Forelimb muscle (tissue), 1 donor: ENCODE measurements at places on chromosomes 16 and 17.
A peak's percentile ranks its signal among the peaks of the same experiment; 100 is the strongest.

DNA sequence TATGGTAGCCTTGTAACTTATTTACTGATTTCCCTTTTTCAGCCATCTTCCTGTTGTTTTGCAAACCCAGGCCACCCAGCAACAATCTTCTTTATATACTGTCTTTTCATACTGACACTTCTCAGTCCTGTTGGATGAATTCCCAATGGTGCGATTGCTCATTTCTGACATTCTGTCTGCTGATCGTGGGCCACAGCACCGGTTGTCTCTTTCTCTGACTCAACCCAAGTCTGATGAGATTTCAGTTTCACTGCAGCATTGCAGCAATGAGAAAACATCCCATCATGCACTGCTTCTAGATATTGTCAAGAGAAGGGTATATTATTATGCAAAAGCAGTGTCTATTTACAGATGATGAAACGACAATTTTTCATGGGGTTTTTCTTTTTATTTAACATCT is 349.2 kb upstream of the HSBP1 start:
- no peak for DNase-seq

DNA sequence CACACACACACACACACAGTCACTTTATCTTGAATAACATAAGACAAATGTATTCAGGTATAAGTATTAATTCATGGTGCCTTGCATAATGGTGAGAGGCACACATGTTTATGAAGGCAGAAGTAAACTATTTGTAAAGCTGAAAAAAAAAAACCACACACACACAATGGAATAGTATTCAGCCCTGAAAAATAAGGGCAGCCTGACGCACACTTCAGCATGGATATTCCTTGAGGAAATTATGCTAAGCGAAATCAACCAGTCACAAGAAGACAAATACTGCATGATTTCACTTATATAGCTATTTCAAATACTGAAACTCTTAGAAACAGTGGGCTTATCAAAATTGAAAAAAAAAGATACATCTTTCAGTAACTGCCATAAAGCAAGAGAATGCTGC is 200.2 kb upstream of the RBFOX1 start:
- no peak for DNase-seq

- DNase-seq, result no peak
Measured at GRCh38 chr17:59491353-59492090, 73.9 kb upstream of the DHX40 start.

- no peak for DNase-seq
Measured at GRCh38 chr17:42113293-42114069, 967 bp upstream of the DHX58 start.

- no peak for DNase-seq
Measured at GRCh38 chr17:32350666-32351418, 885 bp downstream of the ZNF207 start.

DNA sequence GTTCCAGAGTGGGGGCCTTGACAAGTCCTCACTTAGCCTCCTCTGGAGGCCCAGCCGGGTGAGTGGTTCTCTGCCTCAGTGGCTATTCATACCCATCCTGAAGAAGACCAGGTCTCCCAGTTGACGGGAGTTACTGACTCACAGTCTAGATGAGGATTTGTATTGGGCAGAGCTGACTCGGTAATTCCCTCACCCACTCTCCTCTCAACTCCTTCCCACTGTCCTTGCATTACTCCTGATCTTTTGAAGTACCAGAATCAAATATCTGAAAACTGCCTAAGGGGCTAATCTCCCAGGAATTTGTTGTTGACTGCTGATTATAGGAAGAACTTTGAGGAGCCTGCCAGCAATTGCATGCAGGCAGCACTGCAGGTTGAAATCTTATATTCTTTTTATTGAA is 14.2 kb downstream of the SAP30BP start:
- no peak for DNase-seq

- DNase-seq, result no peak
Measured at GRCh38 chr16:24839347-24839972, 6.3 kb upstream of the SLC5A11 start.

GRCh38 chr17:77042476-77043231 is 98.1 kb upstream of the SEC14L1 start:
- no peak for DNase-seq

DNA sequence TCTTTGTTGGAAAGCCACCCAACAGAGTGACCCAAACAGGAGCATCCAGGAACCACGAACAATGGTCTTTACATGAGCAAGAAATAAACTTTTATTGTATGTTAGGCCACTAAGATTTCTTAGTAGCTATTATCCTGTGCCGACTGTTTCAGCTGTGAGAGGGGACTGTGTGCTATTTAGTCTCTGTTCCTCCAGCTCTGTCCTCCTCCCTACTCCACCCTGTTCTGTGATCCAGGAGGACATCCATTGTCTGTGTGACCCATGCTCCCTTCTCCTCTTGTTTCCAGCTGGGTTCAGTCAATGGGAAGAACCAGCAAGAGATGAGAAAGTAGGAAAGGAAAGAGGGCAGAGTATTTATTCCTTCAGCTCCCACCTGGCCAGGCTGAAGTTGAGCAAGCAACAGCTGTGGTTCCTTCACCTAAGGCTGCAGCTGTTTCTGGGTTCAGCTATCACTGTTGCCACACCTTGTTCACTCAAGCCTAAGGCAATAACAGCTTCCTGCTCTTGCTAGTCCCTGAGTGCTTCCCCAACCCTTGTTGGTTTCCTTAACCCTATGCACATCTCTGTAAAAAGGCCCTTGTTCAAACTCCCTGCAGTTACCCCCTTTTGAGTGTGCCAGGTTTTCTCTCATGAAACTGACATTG is 14.9 kb upstream of the B4GALNT2 start:
- DNase-seq, result no peak

- DNase-seq, result no peak
Measured at GRCh38 chr16:30923554-30924075, at the start of gene FBXL19. FBXL19 (plus strand) TSS chr16:30923572; CDS start chr16:30925755, 2,183 bp downstream.

GRCh38 chr16:47236716-47237115 is 93.0 kb upstream of the NETO2 start:
- no peak for DNase-seq

DNA sequence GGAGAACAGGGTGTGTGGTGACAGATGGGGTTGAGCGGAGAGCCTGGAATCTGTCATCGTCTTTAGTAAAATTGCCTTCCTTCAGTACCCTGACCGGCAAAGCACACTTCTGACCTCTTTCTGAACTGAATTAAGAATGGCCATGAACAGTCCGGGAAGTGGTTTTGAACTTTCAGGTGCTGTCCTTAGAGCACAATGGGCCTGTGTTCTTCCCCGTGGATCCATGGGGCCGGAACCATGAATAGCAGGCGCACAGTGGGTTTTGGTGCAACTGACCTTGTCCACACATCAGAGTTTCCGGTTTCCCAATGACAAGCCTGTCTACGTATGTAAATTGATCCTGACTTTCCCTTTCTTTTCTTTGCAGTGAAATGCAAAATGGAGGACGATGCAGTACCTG is 28.5 kb downstream of the GPRC5B start:
- no peak for DNase-seq

DNA sequence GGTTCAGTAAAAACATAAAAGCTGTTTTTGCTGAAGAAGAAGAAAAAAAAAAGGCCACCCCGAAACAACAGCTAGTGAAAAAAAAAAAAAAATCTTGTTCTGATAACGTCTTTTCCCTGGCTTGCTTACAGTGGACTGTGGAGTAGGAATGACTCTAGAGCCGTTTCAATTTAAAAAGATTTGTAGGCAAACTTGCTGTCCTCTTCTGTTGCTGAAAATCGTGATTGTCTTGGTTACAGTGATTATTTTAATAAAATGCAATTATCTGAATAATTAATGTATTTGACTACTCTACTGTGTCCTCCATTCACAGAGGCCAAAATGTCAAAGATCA is 190.6 kb upstream of the TBX2 start:
- DNase-seq, result no peak

DNA sequence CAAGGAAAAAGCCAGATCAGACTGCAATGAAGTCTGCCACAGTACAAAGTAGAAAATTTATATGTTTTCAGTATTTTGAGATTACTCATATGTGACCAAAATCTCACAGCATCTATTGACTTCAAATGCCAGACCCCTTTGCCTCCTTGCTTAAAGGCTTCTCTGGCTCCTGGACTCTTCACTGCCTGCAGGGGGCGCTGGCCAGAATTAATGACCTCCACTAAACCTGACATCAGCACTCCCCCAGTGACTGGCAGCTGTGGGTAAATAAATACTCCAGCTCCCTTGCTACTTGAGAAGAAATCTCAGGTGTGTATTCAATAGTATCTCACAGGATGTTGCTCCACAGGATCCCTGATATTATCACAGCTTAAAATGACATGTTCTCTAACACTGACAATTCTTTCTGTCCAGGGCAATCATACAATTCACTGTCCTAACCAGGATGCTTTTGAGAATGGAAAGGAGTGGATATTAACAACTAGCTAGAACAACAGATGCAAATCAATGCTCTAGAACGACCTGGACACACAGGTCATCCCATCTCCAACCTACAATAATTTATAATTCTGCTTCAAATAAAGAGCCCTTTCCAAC is 4.0 kb downstream of the BECN1 start:
- no peak for DNase-seq

DNA sequence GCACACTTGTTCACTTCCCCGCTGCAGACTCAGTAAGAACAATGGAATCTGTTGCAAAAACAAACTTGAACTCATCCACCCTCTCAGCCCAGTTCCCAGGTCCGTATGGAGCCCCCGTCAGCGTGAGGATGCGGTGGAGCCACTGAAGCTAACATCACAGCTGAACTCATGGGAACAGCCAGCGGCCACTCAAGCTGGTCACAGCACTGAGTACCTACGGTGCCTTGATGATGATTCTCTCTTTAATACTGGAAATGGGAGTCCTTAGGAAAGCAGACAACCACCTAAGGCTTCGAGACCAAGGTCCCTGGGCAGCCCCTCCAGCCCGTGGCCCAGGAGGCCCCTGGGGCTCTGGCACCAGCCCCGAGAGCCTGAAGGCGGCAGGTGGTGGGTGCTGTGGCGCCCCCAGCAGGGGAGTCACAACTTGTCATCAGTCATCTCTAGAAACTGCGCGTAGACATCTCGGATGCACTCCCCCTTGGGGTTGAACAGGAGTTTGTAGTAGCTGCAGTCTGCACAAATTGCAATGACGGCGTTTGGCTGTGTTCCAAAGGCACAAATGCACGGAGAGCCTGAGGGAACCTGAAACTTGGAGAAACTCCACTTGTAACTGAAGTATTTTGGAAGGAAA is 31.0 kb upstream of the RHOT1 start:
- DNase-seq, result peak; percentile 67

- no peak for DNase-seq
Measured at GRCh38 chr17:55704401-55704800, 18.3 kb downstream of the TMEM100 start.

DNA sequence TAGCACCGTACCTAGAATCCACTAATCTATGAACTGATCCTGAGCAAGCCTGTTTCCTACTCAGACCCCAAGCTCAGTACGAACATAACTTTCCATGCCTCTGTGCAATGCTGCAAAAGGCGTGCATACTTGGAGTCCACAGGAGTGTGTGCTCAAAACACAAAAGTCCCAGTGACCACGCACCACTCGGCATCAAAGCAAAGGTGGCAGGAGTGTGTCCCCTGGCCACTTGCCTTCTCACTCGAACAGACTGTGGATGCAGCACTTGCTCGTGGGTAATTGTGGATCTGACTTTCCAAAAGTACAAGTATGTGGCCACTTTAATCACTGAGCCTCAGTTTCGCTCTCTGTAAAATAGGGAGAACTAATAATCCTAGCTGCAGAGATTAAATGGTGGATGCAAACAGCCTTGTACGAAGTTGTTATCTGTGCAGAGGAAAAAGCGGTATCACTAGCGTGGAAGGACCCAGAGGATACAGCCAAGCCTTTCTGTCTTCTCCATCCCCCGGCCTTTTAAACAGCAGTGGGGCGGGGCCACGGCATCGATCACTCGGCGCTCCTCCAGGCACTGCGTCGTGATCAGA is 311 bp upstream of the KDM8 start:
- no peak for DNase-seq

DNA sequence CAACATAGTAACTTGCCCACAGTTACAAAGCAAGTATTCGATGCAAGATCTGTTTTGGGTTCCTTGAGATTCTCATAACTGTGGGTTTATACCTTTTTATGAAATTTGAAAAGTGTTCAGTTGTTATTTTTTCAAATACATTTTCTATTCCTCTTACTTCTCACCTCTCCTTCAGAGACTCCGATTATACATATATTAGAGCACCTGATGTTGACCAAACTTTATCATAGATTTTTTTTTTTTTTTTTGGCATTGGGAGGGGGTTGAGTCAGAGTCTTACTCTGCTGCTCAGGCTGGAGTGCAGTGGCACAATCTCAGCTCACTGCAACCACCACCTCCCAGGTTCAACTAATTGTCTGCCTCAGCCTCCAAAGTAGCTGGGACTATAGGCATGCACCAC is 51.3 kb upstream of the RBBP6 start:
- DNase-seq, result no peak

GRCh38 chr16:27801289-27801945 is 251.5 kb downstream of the KATNIP start:
- no peak for DNase-seq

GRCh38 chr16:74740795-74741304 is 33.8 kb downstream of the FA2H start:
- DNase-seq, result no peak

GRCh38 chr17:43841282-43841681 is 5.7 kb upstream of the CD300LG start:
- DNase-seq, result no peak

DNA sequence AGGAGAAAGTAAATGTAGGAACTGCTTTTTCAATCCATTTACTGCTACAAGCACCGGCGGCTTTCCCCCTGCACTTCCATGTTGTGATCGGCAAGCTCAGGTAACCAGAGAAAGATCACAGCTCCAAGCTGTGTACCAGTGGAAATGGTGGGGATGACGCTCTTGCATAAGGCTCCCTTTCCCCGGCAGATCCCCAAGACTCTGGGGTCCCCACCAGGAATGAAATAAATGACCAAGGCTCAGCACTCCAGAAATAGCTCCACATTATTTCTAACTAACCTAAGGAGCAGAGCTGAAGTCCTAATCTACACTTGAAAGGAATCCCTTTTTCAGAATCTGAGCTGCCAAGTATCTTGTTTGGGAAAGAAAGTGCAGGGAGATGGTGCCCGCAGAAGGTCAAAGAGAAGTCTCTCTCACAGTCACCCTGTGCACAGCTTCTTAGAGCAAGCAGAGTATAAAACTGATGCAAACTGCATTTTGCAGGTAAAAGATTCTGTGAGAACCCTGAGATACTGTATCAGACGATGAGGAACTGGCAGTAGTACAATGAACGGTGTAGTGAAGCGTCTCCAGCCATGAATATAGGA is 11.1 kb downstream of the GRB2 start:
- DNase-seq, result no peak

DNA sequence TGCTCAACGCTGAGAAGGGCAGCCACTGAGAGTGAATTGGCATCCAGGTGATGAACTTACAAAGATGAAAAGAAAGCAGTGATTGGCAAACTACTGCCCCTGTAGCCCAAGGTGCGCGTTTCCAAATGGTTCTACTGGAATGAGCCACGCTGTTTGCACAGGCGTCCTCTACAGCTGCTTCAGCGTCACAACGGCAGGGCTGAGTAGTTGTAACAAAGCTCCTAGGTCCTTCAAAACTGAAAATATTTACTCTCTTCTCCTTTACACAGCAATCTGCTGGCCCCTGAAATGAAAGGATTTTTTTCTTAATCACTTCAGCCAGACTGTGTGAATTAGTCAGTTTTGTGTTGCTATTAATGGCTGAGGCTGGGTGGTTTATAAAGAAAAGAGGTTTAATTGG is 107.2 kb upstream of the FOXF1 start:
- no peak for DNase-seq
